NCI-H1694 treated with DMSO at 0.1 percent for 48 hours (cell line): ENCODE measurements at places on chromosomes 7 and 10.

- no peak for DNase-seq
These were observed 342.3 kb upstream of the SEMA3D start for GRCh38 chr7:85529201-85529600.

GRCh38 chr7:46713868-46714596, 793.0 kb upstream of the IGFBP3 start:
- no peak for DNase-seq

DNA sequence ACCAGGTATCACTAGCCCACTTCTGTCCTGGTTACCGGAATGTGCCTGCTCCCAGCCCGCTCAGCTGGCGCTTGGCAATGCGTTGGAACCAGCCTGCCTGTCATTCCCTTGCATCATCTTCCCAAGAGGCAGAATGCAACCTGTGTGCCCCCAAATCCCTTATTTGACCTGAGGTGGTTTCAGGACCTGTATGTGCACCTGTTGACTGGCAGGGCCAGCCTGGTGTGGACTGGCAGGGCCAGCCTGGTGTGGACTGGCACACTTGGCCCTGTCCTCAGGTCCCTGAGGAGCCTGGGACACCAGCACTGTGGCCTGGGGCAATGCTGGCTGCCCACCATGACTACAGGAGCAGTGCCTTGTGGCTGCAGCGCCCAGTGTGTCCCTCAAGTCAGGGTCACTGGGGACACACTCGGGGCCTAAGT, 38.2 kb downstream of the ZNF467 start:
- DNase-seq, result no peak

DNA sequence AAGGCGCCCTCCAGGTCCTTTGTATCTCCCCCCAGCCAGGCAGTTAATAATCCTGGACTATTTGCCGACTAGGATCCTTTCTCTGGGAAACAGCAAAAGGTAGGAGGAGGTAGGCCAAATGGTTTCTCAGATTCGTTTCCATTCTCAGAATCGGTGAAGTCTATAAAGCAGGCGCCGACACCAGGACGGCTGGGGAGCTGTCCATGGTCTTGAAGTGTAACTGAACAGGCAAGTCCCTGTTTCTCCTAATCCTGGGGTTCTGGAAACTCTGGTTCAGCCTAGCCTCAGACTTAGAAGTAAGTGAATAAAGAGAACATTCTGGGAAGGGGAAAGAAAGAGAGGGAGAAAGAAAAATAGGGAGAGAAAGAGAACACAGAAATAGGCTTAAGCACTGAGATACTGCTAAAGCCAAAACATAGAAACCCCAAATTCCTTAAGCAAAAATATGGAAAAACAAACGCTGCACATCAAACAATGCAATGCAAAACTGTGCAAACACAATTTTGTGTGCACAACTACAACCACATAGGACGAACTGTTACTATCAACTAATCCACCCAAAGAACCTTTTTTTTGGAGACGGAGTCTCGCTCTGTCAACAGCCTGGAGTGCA, 11.1 kb upstream of the INA start:
- no peak for DNase-seq

DNA sequence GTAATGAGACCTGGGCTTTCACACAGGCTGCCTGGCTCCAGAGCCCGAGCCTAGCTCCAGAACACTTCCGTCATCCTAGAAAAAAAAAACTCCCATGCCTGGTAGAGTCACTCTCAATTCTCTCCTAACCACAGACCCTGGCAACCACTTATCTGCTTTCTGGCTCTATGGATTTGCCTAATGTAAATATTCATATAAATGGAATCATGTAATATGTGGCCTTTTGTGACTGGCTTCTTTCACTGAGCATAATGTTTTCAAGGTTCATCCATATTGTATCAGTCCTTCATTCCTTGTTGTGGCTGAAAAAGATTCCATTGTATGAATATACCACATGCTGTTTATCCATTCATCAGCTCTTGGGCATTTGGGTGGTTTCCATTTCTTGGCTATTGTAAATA, 167.7 kb upstream of the MKLN1 start:
- DNase-seq, result no peak

DNA sequence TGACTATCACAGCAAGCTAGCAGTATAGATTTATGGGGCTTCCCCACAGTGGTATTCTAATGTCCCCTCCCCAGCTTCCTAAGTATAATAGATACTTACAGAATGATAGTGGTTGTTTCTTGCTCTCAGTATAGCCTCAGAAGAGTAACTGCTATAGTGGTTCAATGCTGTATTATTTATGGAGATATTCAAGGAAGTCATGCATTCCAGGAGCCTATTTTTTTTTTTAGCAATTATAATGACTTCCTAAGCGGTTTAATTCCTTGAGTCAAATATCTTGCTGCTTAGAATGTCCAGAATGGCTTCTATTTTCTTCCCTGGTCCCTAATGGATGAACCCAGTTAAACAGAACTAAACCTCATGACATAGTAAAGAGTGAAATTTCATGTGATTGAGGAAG, 451.5 kb upstream of the SEMA3D start:
- no peak for DNase-seq

DNA sequence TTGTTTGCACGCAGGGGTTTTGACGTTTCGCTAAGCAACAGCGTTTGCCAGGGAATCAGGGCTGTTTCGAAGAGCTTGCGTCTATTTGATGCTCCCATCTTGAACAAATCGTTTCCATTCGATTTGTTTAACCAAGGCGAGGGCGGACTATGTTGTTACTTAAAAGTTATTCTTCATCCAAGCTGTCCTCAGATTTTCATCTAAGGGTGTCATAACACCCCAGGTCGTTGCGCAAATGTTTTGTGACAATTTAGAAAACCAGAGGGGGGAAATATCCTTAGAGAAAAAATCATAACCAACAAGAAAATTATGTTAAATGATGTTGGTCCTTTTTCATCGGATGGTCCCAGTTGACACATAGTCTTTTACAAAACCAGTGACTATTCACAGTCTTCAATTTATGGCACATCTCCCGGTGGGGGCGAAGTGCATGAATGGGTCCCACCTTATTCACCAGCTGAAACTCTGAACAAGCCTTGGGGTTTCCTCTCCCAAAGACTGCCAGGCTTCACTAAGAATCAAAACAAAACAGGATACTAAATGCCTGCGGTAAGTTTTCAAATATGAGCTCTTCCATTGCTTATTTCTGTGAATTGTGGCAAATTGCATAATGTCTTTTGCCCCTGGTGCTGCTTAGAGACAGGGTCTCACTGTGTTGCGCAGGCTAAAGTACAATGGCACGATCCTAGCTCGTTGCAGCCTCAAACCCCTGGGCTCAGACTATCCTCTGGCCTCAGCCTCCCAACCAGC, 109.9 kb downstream of the REEP3 start:
- DNase-seq, result no peak

- DNase-seq, result peak; percentile 35
These were observed 27.0 kb downstream of the LMOD2 start for GRCh38 chr7:123682690-123683089.

GRCh38 chr7:64916-65341, 127.4 kb upstream of the FAM20C start:
- DNase-seq, result no peak

DNA sequence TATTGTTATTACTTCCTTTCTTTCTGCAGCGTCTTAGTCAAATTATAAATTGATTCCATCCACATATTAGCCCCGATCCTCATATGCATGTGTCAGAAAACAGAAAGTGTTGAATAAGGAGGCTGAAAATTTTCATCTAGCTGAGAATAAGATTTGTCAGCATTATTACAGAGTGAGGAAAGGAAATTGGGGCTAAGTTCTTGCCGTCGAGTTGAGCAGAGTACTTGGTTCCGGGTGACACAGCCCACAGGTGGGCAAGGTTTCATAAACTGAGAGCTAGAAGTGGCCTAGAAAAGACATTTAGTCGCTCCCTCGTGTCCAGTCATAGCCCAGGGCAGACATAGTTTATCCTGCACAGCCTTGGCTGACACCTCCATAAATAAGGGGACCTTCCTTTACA, 461.7 kb upstream of the GALNT17 start:
- DNase-seq, result no peak

DNA sequence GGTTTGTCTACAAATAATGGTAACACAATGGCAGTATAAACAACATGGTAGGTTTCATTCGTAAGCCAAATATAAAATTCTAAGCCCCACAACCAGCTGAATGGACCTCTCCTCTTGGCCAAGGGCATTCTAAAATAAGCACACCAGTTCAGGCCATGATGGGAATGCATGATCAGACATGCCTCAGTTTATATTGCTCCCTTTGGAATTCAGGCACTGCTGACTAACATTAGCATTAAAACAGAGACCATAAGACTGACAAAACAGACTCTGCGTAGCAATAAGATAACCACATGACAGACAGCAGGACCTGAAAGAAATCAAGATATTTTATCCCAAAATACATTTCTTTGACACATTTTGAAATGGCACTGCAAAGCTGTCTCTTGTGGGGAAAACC, 125.8 kb downstream of the FAM107B start:
- DNase-seq, result no peak

- no peak for DNase-seq
These were observed 30.7 kb downstream of the TSPAN15 start for GRCh38 chr10:69481811-69482524.

DNA sequence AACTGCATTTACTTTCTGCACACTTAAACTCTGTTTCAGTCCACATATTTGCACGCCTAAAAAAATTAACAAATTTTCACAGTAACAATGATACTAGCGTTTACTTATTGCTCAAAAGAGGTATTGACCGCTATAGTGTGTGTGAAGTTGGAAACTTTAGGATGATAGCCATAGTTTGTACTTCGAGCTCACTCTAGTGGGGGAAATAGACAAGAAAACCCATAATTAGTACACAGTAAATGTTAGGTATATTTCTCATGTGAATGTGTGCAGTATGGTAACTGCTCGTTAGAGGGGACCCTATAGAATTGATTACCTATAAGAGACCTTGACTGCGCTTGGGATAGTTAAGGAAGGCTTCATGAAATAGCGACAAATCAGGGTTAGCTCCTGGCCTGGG, 238.4 kb downstream of the AUTS2 start:
- DNase-seq, result no peak

DNA sequence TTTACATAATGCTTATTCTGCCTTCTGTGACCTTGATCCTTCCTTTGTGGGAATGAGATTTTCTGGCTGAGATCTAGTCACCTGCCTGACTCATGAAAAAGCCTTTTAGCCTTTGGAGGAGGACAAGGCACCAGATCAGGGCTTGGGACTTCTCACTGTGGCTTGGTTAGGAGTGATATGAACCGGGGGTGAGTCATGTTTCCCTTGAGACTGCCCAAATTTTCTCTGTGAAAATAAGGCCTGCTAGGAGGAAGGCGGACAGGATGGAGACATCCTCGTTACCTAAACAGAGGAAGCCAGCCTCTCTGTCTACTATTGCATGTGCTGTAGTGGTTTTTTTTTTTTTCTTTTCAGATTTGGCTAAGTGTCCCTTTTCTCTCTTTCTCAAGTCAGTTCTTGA, 57.8 kb downstream of the EVX1 start:
- DNase-seq, result no peak

- no peak for DNase-seq
These were observed 13.5 kb upstream of the CSGALNACT2 start for GRCh38 chr10:43124574-43125273.

GRCh38 chr7:101186844-101187428, 6.8 kb upstream of the NAT16 start:
- DNase-seq, result no peak

DNA sequence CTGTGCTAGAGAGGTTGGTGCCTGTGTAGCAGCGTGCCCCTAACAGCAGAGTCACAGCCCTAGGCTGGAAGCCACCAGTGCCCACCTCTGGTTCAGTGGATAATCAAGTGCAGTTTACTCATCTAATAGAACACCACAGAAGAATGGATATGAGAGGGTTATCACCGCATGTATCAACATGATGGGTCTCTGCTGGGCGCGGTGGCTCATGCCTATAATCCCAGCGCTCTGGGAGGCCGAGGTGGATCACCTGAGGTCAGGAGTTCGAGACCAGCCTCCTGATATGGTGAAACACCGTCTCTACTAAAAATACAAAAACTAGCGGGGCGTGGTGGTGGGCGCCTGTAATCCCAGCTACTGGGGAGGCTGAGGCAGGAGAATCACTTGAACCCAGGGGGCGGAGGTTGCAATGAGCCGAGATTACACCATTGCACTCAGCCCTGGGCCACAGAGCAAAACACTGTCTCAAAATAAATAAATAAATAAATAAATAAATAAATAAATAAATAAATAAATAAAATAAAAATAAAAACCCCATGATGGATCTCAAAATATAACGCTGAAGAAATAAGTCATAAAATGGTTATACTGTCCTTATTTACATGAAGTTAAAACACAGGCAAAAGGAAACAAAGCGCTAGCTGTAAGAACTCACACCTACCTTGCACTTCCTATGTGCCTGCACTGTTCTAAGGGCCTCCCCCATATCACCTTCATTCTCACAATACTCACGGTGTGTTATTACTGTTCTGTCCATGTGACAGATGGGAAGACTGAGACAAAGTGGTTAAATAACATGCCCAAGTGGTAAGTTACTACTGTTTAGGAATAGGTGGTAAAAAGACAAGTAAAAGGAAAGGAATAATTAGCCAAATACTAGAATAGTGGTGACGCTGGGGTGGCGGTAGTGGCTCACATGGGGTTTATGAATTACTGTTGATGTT, 70.9 kb downstream of the AMZ1 start:
- DNase-seq, result no peak

DNA sequence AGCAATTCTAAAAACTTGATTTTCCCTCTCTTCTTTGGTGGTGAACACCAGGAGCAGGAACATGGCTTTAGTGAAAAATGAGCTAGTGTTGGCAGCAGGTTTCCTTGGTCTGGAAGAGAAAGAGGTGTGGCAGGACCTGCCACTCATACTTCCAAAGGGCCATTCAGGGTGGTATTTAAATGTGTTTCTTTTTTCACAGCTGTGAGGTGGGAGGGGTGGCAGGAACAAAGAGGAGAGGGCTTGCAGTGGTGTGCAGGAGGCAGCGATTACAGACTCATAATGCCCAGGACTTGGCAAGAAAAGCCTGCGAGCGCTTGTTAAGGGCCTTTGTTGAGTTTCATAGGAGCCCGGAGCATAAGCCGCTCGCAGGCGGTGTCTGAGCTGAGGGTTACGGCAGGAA, 36.8 kb downstream of the WIPF3 start:
- no peak for DNase-seq

- no peak for DNase-seq
These were observed 10.8 kb downstream of the TMEM120A start for GRCh38 chr7:75983471-75984129.

GRCh38 chr10:1270906-1271305, 214.7 kb downstream of the WDR37 start:
- no peak for DNase-seq

DNA sequence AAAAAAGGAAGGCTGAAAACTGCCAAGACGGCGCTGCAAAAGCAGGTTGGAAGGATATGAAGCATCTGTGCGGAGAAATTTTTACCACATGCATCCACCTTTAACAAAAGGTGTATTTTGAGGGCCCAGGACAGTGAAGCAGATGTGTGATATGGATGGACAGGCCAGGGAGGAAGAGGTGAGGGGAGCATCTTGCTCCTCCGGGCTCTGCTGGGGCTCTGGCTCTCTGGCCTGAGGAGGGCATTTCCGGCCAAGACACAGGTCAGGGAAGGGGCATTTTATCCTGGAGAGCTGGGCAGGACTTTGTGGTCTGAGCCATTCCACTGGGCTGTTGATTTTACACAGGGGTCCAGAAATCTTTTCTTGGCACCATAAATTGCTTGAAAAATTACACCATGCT, 175.1 kb downstream of the ZMYND11 start:
- no peak for DNase-seq
